Myocyte (in vitro differentiated cells): ENCODE measurements at places on chromosomes 12 and 14.

DNA sequence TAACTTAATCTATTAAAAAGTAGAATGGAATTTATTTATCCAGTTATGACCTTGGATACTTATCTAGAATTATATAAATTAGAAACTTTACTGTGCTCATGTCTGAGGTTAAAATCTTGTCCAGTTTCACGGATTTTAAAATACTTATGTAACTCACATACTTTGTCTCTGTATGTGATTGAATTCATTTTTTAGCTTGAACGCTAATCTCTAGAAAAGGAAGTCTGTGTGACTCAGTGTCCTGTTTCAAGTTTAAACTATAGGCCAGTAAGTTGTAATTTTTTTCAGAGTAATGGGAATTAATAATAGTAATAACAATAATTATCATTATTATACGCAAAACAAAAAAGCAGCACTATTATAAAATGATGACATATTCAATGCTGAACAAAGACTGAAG is 168.6 kb downstream of the CPNE8 start:
- DNase-seq = no peak

GRCh38 chr12:87365423-87365822 is 663.8 kb downstream of the C12orf50 start:
- DNase-seq = no peak

DNA sequence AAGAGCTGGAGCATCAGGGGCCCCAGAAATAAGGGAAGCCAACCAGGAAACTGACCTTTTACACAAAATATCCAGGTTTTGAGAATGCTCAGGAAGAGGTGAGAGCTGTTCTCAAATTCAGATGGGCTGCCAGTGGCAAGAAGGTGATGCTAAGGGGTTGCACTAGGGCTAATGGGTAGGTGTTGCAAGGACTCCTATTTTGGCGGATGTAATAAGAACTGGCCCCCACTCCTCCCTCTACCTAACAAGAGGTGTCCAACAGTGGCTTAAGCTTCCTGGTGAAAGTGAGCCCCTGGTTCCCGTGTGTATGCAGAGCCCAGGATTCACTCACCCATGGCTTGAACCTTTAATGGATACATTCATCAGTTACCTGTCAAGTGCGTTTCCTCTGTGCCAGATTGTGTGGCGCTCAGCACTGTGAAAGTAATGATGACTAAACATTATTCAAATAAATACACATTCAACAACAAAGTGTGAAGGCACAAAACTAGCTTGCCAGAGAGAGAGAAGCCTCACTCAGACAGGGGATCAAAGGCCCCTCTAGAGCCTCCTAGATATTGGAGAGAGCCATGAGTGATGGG is 705 bp upstream of the CHGA start:
- no peak for DNase-seq

DNA sequence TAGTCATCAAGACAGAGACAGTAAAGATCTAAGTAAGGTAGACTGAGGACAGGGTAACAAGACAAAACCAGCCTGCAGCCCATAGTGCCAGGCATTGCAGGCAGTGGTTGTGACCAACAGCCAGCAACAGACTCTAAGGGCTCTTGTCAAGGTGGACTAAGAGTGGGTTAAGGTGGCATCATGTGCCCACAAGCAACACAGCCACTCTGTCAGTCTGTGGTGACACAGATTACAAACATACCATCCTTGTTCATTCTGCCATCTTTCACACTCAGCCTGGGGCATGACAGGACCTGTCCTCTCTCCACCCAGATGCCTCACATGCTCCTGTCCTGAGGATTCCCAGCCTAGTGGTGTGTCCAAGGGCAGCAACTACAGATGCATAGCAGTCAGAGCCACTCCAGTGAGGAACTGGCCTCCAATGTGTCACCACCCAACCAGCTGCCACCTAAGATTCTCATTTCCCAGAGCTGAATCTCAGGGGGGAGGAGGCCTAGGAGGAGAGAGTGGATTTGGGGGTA is 28.3 kb downstream of the VDR start:
- peak; percentile 94 for DNase-seq

GRCh38 chr14:71474301-71475265 is 457.6 kb upstream of the RGS6 start:
- peak; percentile 36 for DNase-seq

GRCh38 chr12:100528471-100529127 is 44.9 kb upstream of the GAS2L3 start:
- DNase-seq = no peak

GRCh38 chr14:61101803-61102548 is 120.9 kb downstream of the SLC38A6 start:
- DNase-seq = no peak
